Calu3 (cell line): ENCODE measurements at places on chromosomes 11 and 22. TPM values are rescaled to one million over a fixed set of nuclear protein-coding genes. Genes with fewer than 3 reads are reported as not detected.

Gene TREH
- total RNA-seq, result 0.21 and 0.49 TPM in 2 replicates

GRCh38 chr22:23874871-23875270 lies 17.2 kb downstream of the SLC2A11 start:
- DNase-seq, result no peak

Gene ADAMTS15
- total RNA-seq, result 0.47 and 0.83 TPM in 2 replicates

Gene F2
- not detected in 2 replicates for total RNA-seq

DNA sequence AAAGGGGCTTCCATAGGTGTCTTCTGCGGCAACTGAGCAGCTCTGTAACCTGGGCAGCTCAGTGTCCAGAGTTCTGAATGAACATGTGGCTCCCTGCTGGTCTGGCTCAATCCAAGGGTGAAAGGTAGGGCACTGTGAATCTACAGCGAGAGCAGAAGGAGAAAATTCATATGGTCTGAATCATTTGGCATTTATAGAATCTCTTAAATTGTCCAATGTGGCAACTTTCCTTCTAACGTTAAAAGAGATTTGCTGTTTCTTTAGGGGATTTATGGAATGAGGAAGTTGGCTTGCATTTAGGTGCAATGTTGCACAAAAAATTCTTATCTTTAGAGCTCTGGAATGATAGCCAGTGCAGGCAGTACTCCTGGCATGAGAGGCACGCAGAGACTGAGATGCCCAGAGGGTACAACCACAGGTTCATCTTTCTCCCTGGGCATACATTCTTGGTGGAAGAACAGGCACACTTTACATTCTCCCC lies 17.0 kb downstream of the ATXN10 start:
- peak; percentile 75 for DNase-seq

Gene DNAJB7
- not detected in 2 replicates for total RNA-seq

DNA sequence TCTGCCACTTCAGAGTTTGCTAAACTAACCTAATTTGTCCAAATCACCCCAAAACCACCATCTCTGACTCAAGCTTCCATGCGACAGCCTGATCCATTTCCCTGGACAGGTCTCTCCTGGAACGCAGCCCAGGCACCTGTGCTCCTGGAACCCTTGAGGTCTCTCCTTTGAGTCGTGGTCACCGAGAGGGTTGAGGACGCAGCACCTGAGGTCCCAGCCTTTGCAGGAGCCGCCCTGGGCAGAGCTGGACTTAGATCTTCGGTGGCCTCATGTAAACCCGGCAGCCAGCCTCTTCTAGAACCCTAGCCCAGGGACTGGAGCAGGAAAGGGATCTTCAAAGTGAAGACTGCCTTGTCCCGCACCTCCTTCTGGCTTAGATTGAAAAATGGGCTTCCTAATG lies 37.6 kb downstream of the ASRGL1 start:
- no peak for DNase-seq

GRCh38 chr22:42217019-42217751 lies 53.3 kb downstream of the TCF20 start:
- DNase-seq, result no peak

- DNase-seq, result no peak
These were observed 8.9 kb upstream of the DCHS1 start for GRCh38 chr11:6664551-6664950.

- DNase-seq, result no peak
These were observed 102.8 kb upstream of the DRD2 start for GRCh38 chr11:113578033-113578380.

Gene NLRP10
- total RNA-seq, result not detected in 2 replicates

Gene TMEM191B
- 2.4 TPM in 1 of 2 replicates, not detected in the other for total RNA-seq

DNA sequence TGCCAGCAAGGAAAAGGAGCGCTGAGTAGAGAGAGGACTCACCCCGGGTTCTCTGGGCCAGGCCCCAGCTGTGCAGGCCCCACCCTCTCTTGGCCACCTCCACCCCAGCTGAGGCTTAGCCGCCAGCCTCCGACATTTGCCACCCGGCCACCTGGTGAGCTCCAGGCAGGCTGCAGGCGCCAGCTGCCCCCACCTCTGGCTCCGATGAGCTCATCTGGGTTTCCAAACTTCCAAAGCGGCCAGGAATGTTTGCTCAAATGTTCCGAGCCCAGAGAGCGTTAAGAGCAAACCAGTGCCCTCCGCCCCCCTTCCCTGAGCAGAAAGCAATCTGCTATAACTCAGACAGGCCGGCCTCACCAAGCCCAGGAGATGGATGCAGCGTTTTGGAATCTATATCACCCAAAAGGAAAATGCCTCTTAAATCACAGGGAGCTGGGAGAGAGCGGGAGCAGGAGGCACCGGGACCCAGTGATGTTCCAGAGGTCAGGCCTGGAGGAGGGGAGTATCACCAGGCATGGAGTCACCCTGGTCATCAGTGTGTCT lies 9.1 kb upstream of the MN1 start:
- no peak for DNase-seq

Gene RAB3IL1
- 0.76 and 2.4 TPM in 2 replicates for total RNA-seq

DNA sequence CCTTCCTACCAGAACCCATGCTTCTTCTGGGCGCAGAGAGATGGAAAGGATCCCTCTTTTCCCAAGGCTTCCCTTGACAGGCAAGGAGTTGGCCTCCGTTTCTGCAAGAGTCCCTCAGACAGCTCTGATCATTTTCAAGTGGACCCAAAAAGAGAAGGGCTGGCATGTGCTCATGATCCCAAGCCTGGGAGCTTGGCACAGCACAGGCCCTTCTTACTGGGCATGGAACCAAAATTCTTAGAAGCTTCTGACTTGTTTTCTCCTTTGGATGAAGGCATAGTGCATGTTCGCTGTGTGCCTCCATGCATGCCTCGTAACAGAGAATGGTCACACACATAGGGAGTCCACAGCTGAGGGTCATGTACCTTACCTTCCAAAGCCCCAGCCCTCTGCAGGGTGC lies 449.6 kb downstream of the MIAT start:
- no peak for DNase-seq

Gene TRPM5
- total RNA-seq, result not detected in 2 replicates

GRCh38 chr11:127926721-127927120 lies 660.6 kb downstream of the ETS1 start:
- no peak for DNase-seq

- no peak for DNase-seq
These were observed 114.1 kb upstream of the GRAMD1B start for GRCh38 chr11:123316003-123316402.

DNA sequence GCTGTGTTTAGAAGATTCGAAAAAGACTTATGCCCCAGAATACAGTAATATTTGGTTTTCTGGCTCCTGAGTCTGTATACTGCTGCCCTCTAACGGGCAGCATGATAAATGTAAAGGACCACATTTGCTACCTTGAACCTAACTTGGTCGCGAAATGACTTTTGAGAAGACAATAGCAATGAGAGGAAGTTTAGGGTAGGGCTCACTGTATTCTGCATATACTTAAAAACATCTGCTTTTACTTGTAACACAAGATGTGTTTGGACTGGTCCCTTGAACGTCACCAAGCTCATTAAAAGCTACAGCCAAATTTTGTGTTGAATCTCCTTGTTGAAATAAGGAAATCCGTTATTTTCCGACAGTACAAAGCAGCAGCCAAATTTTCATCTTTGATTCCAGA lies 309.1 kb downstream of the SWAP70 start:
- peak; percentile 13 for DNase-seq

- no peak for DNase-seq
These were observed 101.8 kb upstream of the CADM1 start for GRCh38 chr11:115605871-115606497.

Gene LINC01488
- not detected in 2 replicates for total RNA-seq

Gene ENTHD1
- not detected in 2 replicates for total RNA-seq

Gene BLID
- total RNA-seq, result not detected in 2 replicates

- peak; percentile 41 for DNase-seq
These were observed 63.3 kb downstream of the TRIM44 start for GRCh38 chr11:35725885-35726284.

Gene ANO9
- total RNA-seq, result 27.2 and 32.2 TPM in 2 replicates

GRCh38 chr11:35554491-35555437 lies 29.3 kb upstream of the PAMR1 start:
- DNase-seq, result no peak

DNA sequence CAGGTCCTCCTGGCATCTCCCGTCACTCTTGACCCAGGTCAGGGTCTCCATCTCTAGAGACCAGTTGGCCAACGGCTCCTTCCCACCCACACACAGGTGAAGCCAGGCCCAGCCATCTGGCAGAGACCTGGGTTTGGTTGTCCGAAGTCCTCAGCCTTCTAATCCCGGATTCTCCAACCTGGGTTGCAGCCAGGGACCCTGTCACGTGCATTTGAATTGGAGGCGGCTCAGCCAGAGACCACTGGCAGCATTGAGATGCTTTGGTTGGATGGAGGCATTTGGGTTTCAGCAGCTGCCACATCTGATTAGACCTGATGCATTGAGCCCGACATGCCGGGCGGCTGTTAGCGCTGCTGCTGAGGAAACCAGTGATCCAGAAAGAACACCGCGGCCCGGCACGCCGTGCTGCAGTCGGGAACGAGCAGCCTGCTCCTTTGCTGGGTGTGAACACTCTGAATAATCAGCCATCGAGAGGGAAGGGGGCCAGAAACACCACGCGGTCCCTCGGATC lies 163.2 kb downstream of the BRD1 start:
- no peak for DNase-seq

DNA sequence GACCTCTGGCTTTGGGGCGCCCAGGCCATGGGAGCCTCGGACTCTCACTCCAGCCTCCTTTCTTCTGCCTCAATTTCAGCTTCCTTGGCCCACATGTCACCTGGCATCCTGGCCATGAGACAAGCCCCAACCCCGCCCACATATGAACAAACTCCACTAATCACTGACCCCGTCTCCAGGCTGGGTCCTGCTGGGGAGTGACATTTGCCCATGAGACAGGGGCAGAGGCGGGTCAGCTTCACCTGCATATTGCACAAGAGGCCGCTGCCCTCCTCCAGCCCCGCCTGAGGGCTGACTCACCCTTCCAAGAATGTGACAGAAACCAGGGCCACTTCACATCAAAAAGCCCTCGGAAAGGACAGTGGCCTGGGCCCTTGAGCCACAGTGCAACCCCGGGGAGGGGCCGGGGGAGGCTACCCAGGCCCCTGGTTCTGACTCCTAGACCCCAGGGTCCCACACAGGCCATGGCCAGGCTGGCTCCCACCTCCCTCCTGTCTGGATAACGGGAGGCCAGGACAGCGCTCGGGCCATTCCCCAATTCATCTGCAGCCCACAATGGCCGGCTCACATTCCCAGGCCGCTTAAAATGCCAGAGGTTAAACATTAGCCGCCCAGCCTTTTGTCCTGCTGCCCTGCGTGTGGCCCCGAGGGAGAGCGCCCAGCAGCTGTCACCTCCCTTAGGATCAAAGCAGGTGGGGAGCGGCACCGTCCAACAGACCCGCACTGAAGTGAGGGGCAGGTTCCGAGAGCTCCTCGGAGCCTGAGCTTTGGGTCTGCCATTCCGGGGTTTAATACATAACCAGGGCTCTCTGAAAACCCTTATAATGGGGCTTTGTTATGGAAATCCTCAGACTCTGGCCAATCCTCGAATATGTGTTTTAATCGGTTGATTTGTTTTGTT lies 42.3 kb downstream of the TRMU start:
- peak; percentile 94 for DNase-seq

DNA sequence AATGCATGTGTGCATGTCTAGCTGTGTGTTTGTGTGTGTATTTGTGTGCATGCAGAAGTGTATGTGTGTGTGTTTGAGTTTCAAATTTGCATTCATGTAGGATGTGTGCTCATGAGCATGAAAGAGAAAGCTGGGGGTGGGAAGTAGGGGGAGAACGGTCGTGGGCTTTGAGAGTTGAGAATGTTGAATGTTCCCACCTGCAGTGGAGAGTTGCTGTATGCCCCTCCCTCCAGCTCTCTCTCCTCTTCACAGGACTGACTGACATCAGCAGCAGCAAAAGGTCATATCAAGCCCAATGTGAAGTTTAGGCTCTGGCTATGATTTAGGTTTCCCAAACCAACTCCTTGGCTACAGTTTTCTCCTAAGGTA lies 63.8 kb upstream of the RRAS2 start:
- DNase-seq, result no peak

Gene ABCC8
- 0.76 and 1.0 TPM in 2 replicates for total RNA-seq

GRCh38 chr22:24077416-24077815 lies 66.3 kb downstream of the CABIN1 start:
- DNase-seq, result no peak

Gene DEUP1
- total RNA-seq, result not detected in 2 replicates

Gene MS4A4A
- total RNA-seq, result not detected in 2 replicates

Gene LMO1
- not detected in 2 replicates for total RNA-seq

GRCh38 chr22:29509298-29509697 lies 29.3 kb downstream of the NEFH start:
- no peak for DNase-seq

- no peak for DNase-seq
These were observed 82.6 kb downstream of the SLC1A2 start for GRCh38 chr11:35336726-35337125.

- DNase-seq, result peak; percentile 89
These were observed 39.7 kb upstream of the TH start for GRCh38 chr11:2211113-2211971.

DNA sequence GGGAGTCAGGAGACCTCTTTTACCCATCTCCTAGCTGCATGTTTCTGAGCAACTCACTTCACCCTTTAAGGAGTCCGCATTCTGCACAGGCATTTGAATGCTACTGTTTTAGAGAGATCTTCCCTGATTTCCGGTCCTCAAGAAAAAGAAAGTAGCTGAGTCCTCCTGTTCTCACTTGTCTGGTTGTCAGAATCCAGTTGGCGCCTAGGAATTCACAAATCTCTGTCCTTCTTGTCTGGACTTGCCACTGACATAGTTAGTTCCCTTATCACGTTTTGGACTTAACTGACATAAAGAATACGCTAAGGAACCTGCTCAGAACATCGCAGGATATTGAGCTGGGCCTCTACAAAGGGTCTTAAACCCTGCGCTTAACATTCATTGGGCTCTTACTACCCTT lies 61.3 kb upstream of the OR5P2 start:
- no peak for DNase-seq

Gene ART5
- total RNA-seq, result not detected in 2 replicates

DNA sequence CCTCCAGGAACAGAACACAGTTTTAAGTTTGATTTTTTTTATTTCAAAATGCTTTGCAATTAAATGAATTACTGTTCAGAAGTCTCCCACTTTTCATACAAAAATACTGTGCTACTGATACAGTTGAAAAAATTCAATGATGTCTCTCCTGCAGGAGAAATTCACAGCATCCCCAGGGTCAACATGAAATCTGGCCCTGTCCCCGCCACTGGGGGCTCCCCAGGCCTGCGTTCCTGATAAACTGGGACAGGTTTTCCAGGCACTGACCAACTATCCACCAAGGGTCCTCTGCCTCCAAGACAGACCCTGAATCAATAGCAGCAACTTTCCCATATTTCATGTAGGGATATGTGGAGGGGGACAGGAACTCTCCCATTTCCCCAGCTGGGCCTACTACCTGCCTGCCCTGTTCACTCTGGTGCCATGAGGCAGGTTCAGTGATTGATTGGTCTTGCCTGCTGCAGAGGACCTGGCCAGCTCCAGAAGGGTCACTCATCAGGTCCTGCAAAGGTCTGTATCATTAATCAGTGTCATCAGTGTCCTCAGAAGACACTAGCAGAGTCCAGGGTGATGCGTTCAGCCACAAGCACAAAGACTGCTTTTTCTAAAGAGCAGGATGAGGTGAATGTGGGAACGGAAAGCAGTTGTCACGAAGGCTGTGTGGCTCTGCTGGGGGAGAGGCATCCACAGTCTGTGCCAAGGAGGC lies 43.4 kb downstream of the PISD start:
- DNase-seq, result no peak
